Esophagus (tissue), 2 donors: ENCODE measurements at places on chromosomes 5 and 9. TPM values are rescaled to one million over a fixed set of nuclear protein-coding genes. Genes with fewer than 3 reads are reported as not detected.

Gene CMYA5
- polyA plus RNA-seq: 0.55 TPM

Gene NR6A1
- 1.4 TPM for polyA plus RNA-seq

Gene ADAMTSL1
- polyA plus RNA-seq: 1.8 TPM

Gene HAVCR2
- 0.91 TPM for polyA plus RNA-seq

Gene SPINK5
- polyA plus RNA-seq: 1,309 TPM

Gene CRHBP
- 0.19 TPM for polyA plus RNA-seq

Gene SPATA31C1
- not detected for polyA plus RNA-seq

Gene PCDHA11
- polyA plus RNA-seq: under 0.01 TPM

Gene ROR2
- polyA plus RNA-seq: 3.6 TPM

Gene MARCOL
- not detected for polyA plus RNA-seq

Gene GDA
- polyA plus RNA-seq: 0.04 TPM

Gene PCDHGA11
- polyA plus RNA-seq: 0.44 TPM

Gene SLC28A3
- polyA plus RNA-seq: 6.1 TPM

Gene ZDHHC11B
- polyA plus RNA-seq: 2.6 TPM

Gene TAS2R1
- polyA plus RNA-seq: not detected

Gene FOXI1
- not detected for polyA plus RNA-seq

Gene ROPN1L
- polyA plus RNA-seq: 0.11 TPM

Gene PCDHA9
- not detected for polyA plus RNA-seq

Gene PCDHA6
- polyA plus RNA-seq: not detected

Gene SLF1
- polyA plus RNA-seq: 1.8 TPM

Gene BARX1
- 4.0 TPM for polyA plus RNA-seq

Gene SERF1A
- polyA plus RNA-seq: 0.41 TPM

Gene RECK
- 1.5 TPM for polyA plus RNA-seq

Gene PTGDS
- 42.3 TPM for polyA plus RNA-seq

Gene GTF2H2C
- polyA plus RNA-seq: 8.4 TPM

Gene ANKRA2
- polyA plus RNA-seq: 9.8 TPM

Gene CDH6
- 0.31 TPM for polyA plus RNA-seq

Gene HTR4
- polyA plus RNA-seq: 0.20 TPM

Gene ACSL6
- polyA plus RNA-seq: 0.28 TPM

Gene TICAM2
- polyA plus RNA-seq: 0.69 TPM

Gene TENT4A
- polyA plus RNA-seq: 8.9 TPM

Gene CEP120
- 2.9 TPM for polyA plus RNA-seq

Gene ENG
- polyA plus RNA-seq: 11.1 TPM

Gene PCDHGA9
- 0.83 TPM for polyA plus RNA-seq

Gene ZNF354C
- 0.95 TPM for polyA plus RNA-seq

Gene PKD2L2
- polyA plus RNA-seq: not detected

Gene PRDM9
- not detected for polyA plus RNA-seq

Gene GPR151
- polyA plus RNA-seq: not detected
